Fibroblast of gingiva (primary cell): ENCODE measurements at places on chromosomes 2 and 18.

GRCh38 chr18:12968115-12968514 lies 20.3 kb downstream of the SEH1L start:
- DNase-seq, result no peak

DNA sequence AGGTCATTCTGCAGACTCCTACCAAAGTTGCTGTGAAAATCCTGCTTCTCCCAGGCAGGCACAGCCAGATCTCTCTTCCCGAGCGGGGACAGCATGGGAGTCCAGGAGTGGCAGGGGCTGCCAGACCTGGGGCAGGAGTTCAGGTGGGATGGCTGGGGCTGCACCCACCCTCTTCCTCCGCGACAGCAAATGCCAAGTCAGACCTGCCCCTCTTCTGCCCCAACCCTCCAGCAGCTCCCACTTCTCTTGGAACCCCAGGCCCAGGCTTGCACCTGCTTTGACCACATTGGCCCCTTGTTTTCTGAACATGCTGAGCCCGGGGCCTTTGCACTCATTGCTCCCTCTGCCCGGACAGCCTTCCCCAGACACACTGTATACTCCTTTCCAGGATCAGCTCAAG lies 288.2 kb upstream of the HS6ST1 start:
- no peak for DNase-seq

DNA sequence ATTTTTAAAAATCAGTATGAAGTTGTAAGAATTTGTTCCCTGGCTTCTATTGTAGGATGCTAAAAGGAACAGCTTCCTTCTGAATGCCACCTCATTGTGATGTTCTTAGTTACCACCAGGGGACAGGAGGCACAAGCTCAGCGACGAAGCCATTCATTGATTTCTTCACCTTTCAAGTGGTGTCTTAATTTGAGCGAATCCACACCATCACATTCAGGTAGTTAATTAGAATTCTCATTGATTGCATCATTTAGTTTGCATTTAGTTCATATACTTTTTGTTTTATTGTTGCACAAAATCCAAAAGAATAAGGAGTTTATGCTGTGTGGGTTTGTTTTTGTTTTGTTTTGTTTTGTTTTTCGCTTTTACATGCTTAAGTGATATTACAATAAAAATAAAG lies 23.1 kb downstream of the CYP27C1 start:
- DNase-seq, result no peak

- no peak for DNase-seq
Measured at GRCh38 chr2:77421971-77422370, 100.2 kb downstream of the LRRTM4 start.

GRCh38 chr2:122595065-122595464 lies 839.6 kb downstream of the TSN start:
- DNase-seq, result no peak

- DNase-seq, result peak; percentile 50
Measured at GRCh38 chr2:216066230-216066629, 15.4 kb downstream of the PECR start.

DNA sequence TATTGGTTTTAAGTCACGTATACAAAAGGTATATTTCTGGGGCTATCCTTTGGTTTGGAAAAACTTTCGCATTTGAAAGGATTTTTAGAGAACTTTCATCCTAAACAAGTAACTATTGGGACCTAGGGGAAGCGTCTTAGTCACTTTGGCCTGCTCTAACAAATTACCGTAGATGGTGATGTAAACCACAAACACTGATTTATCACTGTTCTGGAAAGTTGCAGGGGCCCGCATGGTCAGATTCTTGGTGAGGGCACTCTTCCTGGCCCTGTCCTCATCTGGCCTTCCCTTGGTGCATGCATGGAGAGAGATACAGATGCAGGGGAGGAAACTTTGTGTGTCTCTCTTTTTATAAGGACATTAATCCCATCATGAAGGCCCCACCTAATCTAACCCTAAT lies 49.1 kb upstream of the ANKRD62 start:
- DNase-seq, result no peak

GRCh38 chr18:36015629-36016028 lies 43.1 kb downstream of the RMP24 start:
- no peak for DNase-seq

DNA sequence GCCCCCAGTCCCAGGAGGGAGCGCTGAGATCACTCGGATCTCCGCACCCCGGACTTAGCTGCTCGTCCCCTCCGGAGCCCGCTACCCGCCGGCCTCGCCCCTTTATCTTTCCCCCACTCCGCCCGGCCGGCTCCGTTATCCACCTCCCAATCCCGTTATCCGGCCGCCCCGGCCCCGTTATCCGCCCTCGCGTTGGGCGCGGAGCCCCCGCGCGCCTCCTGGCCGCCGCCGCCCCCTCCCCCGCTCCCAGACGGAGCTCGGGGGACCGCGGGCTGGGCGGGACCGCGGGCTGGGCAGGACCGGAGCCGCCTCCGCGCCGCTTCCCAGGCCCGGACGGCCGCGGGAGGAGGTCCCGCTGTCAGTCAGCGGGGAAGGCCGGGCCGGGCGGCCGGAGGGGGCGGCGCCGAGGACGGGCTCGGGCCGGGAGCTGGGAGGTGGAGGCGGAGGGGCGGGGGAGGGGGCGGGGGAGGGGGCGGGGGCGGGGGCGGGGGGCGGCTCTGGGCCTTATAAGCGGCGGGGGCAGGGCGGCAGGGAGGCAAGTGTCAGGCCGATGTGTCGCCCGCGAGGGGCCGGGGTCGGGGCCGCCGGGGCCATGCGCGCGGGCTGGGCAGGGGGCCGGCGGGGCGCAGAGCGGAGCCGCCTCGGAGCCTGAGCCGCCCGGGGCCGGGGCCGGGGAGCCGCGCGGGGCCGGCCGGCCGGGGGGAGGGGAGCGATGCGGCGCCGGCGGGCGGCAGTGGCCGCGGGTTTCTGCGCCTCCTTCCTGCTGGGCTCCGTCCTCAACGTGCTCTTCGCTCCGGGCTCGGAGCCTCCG lies at the start of gene PKDCC:
Gene PKDCC (plus strand): TSS at position 534 of the 811 bp plus-strand sequence. CDS start 179 bp downstream, at position 713.
- peak; percentile 86 for DNase-seq

GRCh38 chr2:198656869-198657268 lies 800.9 kb downstream of the SATB2 start:
- DNase-seq, result no peak

DNA sequence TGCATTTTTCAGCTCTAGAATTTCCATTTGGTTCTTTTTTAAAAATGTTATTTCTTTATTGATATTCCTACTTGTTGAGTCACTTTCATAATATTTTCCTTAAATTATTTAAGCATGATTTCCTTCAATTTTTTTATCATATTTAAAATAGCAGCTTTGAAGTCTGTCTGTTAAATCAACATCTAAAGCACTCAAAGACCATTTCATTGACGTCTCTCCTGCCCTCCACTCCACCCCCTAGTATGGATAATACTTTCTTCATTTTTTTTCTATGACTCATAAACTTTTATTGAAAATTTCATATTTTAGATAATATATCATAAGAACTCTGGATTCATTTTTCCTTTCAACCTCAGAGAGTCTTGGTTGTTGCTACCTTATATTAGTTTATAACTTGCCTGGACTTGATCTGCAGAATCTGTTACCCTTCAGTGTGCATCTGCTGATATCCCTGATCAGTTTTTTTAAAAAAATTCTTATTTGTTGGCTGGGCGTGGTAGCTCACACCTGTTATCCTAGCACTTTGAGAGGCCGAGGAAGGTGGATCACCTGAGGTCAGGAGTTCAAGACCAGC lies 59.0 kb upstream of the ZNF396 start:
- peak; percentile 29 for DNase-seq

GRCh38 chr2:189933911-189934399 lies 128.6 kb downstream of the MSTN start:
- peak; percentile 88 for DNase-seq

GRCh38 chr2:31334311-31335026 lies 80.1 kb downstream of the XDH start:
- DNase-seq, result peak; percentile 40

DNA sequence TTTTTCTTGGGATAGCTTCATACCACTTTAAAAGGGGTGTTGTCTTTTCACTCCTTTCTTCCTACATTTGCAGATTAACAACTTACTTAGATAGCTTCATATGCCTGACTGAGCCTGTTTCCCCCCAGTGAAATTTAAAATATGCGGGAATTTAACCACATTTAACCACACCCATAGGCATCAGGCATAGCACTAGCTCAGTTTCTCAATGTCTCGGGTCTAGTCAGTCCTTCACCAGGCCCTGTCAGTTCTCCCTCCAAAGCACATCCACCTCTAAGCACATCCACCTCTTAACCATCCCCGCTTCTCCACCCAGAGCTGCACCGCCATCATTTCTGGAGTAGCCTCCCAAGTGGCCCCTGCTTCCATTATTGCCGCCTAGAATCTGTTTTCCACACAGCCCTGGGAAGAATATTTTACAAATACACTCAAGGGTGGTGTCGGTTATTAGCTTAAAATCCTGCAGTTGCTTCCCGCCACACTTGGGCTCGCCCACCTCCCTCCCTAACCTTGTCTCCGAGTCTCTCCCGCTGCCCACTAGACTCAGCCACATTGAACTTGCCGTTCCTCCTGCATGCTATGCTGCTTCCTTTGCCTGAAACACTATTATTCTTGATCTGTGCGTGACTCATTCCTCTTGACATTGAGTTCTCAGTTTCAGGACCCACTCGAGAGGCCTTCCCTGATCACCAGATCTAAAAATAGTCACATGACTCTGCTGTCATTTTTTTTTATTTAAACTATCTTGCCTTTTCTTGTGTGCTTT lies 68.3 kb downstream of the SPTBN1 start:
- DNase-seq, result peak; percentile 49

DNA sequence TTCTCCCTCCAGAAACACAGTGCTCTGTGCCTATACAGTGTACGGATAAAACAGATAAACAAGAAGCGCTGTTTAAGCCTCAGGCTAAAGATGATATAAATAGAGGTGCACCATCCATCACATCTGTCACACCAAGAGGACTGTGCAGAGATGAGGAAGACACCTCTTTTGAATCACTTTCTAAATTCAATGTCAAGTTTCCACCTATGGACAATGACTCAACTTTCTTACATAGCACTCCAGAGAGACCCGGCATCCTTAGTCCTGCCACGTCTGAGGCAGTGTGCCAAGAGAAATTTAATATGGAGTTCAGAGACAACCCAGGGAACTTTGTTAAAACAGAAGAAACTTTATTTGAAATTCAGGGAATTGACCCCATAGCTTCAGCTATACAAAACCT lies 70.7 kb downstream of the TANK start:
- DNase-seq, result no peak

DNA sequence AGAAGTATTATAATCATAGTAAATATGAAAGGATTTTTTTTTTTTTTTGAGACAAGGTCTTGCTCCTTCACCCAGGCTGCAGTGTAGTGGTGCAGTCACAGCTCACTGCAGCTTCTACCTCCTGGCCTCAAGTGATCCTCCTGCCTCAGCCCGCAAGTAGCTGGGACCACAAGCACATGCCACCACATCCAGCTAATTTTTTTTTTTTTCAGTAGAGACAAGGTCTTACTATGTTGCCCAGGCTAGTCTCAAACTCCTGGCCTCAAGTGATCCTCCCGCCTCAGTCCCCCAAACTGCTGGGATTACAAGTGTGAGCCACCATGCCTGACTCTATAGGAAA lies 301.6 kb upstream of the STON1 start:
- no peak for DNase-seq
